Epithelial cell of proximal tubule (primary cell): ENCODE measurements at places on chromosomes 5 and 9. TPM values are rescaled to one million over a fixed set of nuclear protein-coding genes. Genes with fewer than 3 reads are reported as not detected.

INSL4 gene
- not detected in 2 replicates for total RNA-seq

- no peak for DNase-seq
These were observed 84.5 kb upstream of the CTNNA1 start for GRCh38 chr5:138668451-138669380.

SNCAIP gene
- total RNA-seq = 1.1 and 1.8 TPM in 2 replicates

DNA sequence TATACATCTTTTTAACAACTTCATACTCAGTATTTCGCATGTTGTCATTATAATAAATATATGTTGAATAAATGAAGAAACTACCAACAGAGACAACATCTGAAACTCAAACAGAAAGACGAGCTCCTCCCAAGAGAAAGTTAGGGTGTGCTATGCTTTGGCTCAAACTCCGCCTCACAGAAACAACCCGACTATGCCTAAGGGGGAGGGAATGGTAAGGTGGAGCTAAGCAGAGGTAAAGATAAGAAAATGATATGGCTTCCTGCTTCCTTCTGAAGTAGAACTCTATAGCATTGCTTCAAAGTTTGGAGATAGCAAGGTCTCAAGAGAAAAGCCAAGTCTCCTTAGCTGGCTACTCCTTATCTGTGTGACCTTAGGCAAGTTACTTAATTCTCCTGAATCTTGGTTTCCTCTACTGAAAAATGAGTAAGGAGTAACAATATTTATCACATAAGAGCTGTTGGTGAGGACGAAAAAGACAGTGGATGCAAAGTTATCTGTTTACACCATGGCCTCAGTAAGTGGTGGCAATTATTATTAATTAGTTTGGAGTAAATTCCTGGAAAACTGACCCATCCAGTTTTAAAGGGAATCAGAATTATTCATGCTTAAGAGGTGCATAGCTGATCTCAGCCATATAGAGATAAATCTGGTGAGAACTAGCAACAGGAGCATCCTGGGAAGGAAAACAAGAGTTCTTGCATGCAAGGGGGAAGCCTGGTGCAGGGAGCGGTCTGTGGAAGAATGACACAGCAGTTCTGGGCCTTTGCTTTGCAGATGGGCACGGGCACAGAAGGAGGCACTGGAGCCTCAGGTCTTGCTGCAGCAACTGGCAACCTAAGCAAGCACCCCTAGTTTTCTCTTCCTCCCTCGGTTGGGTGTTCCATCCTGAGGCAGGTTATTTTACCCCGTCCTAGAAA lies 73.3 kb downstream of the GLIS3 start:
- no peak for DNase-seq

PCDHGA9 gene
- total RNA-seq = 1.1 and 1.9 TPM in 2 replicates

RHOBTB3 gene
- total RNA-seq = 39.9 and 86.4 TPM in 2 replicates

GPRIN1 gene
- total RNA-seq = 34.0 and 40.2 TPM in 2 replicates

DOCK2 gene
- total RNA-seq = 18.4 and 30.4 TPM in 2 replicates

- no peak for DNase-seq
These were observed 389.1 kb downstream of the GADD45G start for GRCh38 chr9:89993678-89994630.

GRCh38 chr9:21251638-21252037 lies 11.8 kb upstream of the IFNA14 start:
- no peak for DNase-seq

DNA sequence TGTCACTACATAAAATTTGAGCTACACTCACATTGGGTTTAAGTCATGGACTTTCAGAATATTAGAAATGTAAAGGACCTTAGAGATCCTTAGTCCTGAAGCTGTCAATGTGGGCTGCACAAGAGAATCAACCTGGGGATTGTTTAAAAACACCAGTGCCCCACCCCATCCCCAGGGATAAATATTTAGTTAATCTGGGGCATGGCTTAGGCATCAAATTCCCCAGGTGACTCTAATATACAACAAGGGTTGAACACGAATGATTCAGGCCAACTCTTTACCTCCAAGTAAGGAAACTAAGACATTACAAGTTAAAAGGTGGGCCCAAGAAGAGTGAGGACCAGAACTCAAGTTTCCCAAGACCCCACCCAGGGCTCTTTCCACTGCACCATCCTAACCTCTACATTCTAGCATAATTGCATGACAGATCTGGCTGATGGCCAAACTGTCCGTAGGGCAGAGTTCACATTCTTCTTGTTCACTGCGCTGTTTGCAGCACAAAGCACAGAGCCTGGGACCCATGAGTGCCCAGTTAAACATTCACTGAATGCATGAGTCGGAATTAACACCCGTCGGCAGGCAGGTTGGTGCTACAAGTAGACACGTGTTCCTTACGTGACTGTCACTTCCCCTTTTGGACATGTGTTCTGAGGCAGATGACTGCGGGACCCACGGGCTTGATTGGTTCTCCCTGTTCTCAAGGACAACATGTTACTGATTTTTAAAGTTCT lies 25.2 kb downstream of the CYFIP2 start:
- peak; percentile 98 for DNase-seq

DNA sequence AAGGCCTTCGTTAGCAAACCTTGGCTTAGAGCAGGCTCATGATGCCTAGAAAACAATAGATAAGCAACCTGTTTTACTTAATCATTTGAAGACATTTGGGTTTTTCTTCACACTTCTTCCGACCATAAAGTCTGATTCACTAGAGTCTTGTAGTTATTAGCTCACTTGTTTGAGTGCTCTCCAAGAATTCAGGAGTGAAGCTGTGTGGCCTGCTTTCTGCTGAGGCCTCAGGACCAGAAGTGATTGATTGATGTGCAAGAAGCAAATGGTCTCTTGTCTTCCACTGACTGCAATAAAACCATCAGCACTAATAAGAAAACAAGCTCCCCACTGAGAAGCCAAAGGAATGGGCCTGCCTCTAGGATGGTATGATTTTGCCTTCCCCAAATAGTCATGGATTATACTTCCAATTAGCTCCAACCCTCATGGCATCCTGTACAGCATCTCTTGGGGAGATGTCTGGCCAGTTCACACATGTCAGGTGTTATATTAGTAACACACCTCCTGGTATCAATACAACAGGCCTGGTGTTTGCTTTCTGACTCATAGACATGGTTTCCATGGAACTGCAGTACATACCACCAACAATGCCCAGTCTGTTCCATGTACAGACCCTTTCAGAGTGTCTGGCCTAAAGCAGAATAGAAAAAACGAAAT lies 317.6 kb downstream of the CWC27 start:
- DNase-seq = no peak

DNA sequence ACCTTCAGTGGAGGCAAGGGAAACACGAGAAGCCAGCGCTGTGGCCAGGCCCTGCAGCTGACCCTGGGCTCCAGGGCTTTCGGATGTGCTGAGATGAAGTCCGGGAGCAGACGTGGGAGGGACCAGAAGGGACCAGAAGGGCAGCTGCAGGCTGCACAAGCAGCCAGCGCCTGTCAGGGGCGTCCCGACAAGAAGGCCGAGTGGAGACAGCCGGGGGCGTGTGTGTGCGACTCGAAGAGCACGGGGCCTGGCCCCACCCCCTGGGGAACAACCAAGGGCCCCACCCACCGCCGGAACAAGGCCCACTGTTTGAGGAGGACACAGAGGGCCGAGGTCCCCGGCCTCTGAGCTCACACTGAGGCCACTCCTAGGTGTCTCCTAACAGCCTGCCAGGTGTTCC lies 31.4 kb downstream of the SLC12A7 start:
- no peak for DNase-seq

ADGRD2 gene
- not detected in 2 replicates for total RNA-seq
